ENCODE measurements at places on chromosomes 11 and 22. TPM values are rescaled to one million over a fixed set of nuclear protein-coding genes. Genes with fewer than 3 reads are reported as not detected.

IFITM2 gene
- 9.7 TPM for total RNA-seq

DNA sequence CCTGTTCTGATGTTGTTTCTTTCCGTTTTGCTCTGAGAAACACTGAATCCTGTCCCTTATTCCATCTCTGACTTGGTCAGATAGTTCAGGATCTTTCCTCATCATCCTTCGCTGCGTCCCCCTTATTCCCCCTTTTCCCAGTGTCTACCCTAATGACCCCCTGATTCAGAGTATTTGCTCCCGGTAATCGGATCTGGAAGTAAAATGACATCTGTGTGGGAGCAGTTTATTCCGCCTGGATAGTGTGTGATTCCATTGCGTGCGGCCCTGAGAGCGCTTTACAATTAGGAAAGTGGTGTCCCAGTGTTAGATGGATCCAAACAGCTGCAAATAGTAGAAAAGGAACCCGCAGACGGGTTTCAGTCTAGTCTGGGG lies 606 bp downstream of the DRG1 start:
- peak; percentile 60 for DNase-seq

B3GAT1 gene
- 0.41 TPM for total RNA-seq

DNA sequence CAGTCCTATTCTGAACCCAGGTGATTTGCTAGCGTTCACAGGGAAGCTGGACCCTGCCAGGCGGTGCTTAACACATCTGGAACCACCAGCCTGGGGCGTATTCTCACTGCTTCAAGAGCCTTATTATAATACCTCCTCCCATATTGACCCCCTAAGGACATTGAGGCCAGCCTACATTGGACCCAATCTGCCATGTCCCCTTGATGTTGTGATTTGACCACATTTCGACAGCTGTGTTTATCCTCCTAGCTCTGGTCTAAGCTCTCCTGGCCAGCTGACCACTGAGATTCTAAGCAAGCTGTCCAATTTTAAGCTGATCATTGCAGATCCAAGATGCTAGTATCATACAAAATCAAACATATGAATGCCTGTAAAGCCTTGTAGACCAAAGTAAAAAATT lies 148.1 kb upstream of the BLID start:
- no peak for DNase-seq
